ENCODE measurements at places on chromosomes 3 and 15.

GRCh38 chr3:14478956-14479550, 61.1 kb downstream of the GRIP2 start:
- H3K27me3 ChIP-seq: no peaks in the 10 kb centered on the region
- H3K36me3 ChIP-seq: peaks cover 92% of the 10 kb centered on the region
- H3K4me3 ChIP-seq: no peak overlapping the region
- no peak overlapping the region for H3K27ac ChIP-seq
- no peaks in the 10 kb centered on the region for H3K4me1 ChIP-seq

GRCh38 chr3:38610436-38610835, 39.1 kb downstream of the SCN5A start:
- H3K27ac ChIP-seq: no peak overlapping the region
- no peaks in the 10 kb centered on the region for H3K27me3 ChIP-seq
- no peak overlapping the region for H3K4me3 ChIP-seq
- H3K4me1 ChIP-seq: no peaks in the 10 kb centered on the region
- no peak for DNase-seq

DNA sequence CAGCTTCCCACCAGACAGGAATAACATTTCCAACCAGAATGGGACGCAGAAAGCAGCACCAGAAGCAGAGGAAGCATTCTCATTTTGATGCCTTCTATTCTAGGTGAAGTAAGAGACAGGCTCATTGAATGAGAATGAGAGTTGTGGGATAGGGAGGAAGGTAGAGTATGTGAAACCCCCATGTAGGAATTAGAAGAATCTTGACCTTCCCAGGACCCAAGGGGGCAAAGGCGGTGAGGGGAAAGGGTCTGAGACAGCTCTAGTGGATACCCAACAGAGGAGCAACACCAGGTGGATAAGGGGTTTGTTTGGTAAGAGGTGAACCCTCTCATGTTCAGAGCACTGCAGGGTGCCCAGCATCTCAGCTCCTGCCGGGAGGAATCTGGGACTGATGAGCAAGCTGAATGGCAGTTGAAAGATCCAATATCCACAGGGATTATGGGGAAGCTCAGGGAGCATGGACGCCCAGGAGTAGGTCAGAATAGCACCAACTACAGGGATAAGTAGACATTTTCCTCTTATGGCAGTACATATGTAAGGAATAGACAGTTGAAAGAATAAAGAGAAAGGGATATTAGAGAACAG, 77.0 kb downstream of the PLCL2 start:
- no peaks in the 10 kb centered on the region for H3K4me1 ChIP-seq
- H3K4me3 ChIP-seq: no peak overlapping the region
- no peaks in the 10 kb centered on the region for H3K36me3 ChIP-seq

- H3K27me3 ChIP-seq: no peaks in the 10 kb centered on the region
- H3K4me1 ChIP-seq: no peaks in the 10 kb centered on the region
- no peak overlapping the region for H3K4me3 ChIP-seq
- H3K27ac ChIP-seq: no peak overlapping the region
- DNase-seq: no peak
- peaks cover 5% of the 10 kb centered on the region for H3K36me3 ChIP-seq
Measured at GRCh38 chr15:22874256-22874655, 35.8 kb downstream of the NIPA2 start.

DNA sequence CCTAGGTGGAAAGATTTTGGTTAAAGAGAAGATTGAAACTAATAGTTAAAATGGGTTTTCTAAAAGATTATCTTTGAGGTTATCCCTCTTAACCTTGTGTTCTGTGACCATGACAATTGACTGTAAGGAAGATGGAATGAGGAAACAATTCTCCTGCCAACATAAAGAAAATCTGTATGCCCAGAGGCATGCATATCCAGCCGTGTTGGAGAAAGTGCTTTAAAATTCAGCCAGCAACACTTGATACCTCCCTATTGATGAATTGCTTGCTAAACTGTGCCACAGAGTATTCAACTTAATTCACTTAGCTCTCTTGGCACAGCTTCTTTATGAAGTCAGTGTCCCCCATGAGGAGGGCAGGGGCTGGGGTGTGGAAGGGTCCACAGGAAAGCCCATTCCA, 203.5 kb downstream of the UBE2E2 start:
- no peaks in the 10 kb centered on the region for H3K4me1 ChIP-seq
- no peak for DNase-seq
- no peaks in the 10 kb centered on the region for H3K27me3 ChIP-seq
- no peak overlapping the region for H3K27ac ChIP-seq

GRCh38 chr3:123877466-123877865, 6.7 kb downstream of the MYLK start:
- H3K27ac ChIP-seq: no peak overlapping the region
- no peaks in the 10 kb centered on the region for H3K36me3 ChIP-seq
- H3K4me1 ChIP-seq: no peaks in the 10 kb centered on the region
- no peak overlapping the region for H3K4me3 ChIP-seq
- DNase-seq: no peak
- peaks cover 1% of the 10 kb centered on the region for H3K27me3 ChIP-seq

GRCh38 chr3:134040066-134040465, 10.3 kb upstream of the SLCO2A1 start:
- no peaks in the 10 kb centered on the region for H3K36me3 ChIP-seq
- H3K27ac ChIP-seq: no peak overlapping the region
- H3K4me1 ChIP-seq: no peaks in the 10 kb centered on the region

DNA sequence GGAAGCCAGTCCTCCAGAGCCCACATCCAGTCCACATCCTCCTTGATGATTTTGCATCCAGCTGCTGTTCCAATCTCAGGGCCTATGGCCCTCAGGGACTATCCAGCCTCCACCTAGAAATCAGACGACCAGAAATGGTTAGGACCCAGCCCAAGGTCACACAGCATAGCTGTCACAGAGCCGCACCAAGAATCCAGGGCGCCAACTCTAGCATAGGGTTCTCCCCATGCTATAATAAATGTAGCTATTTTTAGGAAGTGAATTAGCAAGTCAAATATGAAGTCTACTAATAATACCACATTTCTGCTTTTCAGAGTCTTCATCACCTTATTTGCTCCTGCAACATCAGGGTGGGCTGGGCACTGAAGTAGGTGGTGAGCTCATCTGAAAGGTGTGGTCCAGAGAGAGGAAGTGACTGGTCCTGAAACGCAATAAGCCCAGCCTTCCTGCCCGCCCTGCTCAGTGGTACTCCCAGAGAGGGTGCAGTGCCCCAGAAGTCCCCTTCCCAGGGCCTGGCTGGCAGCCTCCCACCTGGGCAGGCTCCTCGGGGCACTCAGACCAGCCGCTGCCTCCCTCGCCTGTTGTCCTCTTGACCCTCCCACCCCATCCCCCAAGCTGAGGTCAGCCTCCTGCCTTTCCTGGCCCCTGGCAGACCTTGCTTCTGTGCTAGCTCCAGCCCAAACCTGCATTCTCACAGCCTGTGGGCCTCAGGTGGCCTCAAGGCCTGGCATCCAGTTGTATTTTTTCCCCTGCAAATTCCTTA, 17.6 kb upstream of the CYP11A1 start:
- H3K27me3 ChIP-seq: no peaks in the 10 kb centered on the region
- no peak overlapping the region for H3K4me3 ChIP-seq
- no peaks in the 10 kb centered on the region for H3K36me3 ChIP-seq
- H3K27ac ChIP-seq: peak overlapping the region; percentile 68
- H3K4me1 ChIP-seq: peaks cover 37% of the 10 kb centered on the region

GRCh38 chr3:100650651-100651619, 41.5 kb downstream of the ADGRG7 start:
- no peak overlapping the region for H3K4me3 ChIP-seq
- no peak overlapping the region for H3K27ac ChIP-seq
- H3K4me1 ChIP-seq: no peaks in the 10 kb centered on the region
- H3K27me3 ChIP-seq: no peaks in the 10 kb centered on the region
- DNase-seq: no peak

DNA sequence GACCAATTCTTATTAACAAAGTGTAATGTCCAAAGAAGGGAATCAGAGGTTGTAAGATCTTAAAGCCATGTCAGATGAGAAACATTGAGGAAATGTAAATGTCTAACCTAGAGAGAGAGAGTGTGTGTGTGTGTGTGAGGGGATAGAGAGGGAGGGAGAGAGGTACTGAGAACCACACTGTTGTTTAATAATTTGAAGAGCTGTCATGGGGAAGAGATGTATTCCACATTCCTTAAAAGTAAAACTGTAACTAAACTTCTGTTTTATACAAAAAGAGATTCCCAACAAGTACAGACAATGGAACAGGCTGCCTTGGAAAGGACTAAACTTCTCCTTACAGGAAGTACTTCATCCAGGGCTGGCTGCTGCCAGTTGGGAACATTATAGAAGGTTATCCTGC, 68.9 kb upstream of the BOC start:
- no peaks in the 10 kb centered on the region for H3K4me1 ChIP-seq
- DNase-seq: no peak
- peaks cover 6% of the 10 kb centered on the region for H3K27me3 ChIP-seq

DNA sequence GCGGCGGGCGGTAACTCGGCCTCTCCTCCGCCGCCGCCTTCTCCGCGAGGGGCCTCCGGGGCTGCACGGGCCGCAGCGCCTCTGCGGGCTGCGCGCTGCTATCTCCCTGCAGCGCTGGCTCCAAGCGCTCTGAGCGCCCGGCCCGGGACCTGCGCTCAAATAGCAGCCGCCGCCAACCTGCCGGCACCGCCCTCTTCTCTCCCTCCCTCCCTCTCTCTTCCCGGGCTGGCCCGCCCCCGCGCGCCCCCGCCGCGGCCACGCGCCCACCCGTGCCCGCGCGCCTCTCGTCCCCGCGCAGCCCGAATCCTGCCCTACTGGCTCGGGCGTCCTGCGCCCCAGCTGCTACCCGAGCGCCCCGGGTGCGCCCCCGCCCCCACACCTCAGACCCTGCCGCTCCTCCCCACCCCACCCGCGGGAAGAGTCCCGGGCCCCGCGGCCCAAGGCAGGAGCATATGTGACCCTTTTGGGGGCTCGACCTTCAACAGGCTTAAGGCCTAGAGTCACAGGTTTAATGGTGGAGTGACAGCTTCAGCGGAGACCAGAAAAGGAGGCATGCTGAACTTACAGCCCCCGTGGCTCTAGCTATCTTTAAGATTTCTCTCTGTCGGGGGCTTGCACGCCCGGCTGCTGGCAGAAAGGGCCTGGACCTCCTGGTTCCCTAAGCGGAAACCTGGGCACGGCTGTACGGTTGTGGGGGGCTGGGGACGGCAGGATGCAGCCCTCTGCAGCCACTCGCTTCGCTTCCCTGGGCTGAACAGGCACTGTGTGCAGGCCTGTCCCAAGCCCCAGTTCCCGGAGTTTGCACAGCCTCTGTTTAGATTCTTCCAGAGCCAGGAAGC, at the start of gene CACNA2D2:
Gene CACNA2D2, minus strand, starts transcription at position 131 of the 839 bp plus-strand sequence. CDS start 211 bp downstream, outside the sequence.
- H3K4me3 ChIP-seq: no peak within 1 kb of the TSS
- peak; percentile 38 for DNase-seq
- no peak within 1 kb of the TSS for H3K27ac ChIP-seq
- H3K27me3 ChIP-seq: no peaks in the 10 kb centered on the region
- H3K36me3 ChIP-seq: no peaks in the 10 kb centered on the region

- H3K4me1 ChIP-seq: peaks cover 5% of the 10 kb centered on the region
- H3K4me3 ChIP-seq: no peak overlapping the region
- no peak for DNase-seq
Measured at GRCh38 chr3:186216900-186217819, 108.3 kb upstream of the ETV5 start.

- no peaks in the 10 kb centered on the region for H3K36me3 ChIP-seq
- H3K4me1 ChIP-seq: peaks cover 70% of the 10 kb centered on the region
- H3K4me3 ChIP-seq: peak overlapping the region; percentile 53
- H3K27me3 ChIP-seq: no peaks in the 10 kb centered on the region
- peak overlapping the region; percentile 63 for H3K27ac ChIP-seq
Measured at GRCh38 chr3:46283881-46284450, 41.7 kb downstream of the CCR3 start.

- H3K36me3 ChIP-seq: no peaks in the 10 kb centered on the region
- DNase-seq: no peak
- H3K4me3 ChIP-seq: no peak overlapping the region
- no peaks in the 10 kb centered on the region for H3K4me1 ChIP-seq
- no peaks in the 10 kb centered on the region for H3K27me3 ChIP-seq
- H3K27ac ChIP-seq: no peak overlapping the region
Measured at GRCh38 chr3:139455855-139456254, 20.5 kb downstream of the RBP2 start.

DNA sequence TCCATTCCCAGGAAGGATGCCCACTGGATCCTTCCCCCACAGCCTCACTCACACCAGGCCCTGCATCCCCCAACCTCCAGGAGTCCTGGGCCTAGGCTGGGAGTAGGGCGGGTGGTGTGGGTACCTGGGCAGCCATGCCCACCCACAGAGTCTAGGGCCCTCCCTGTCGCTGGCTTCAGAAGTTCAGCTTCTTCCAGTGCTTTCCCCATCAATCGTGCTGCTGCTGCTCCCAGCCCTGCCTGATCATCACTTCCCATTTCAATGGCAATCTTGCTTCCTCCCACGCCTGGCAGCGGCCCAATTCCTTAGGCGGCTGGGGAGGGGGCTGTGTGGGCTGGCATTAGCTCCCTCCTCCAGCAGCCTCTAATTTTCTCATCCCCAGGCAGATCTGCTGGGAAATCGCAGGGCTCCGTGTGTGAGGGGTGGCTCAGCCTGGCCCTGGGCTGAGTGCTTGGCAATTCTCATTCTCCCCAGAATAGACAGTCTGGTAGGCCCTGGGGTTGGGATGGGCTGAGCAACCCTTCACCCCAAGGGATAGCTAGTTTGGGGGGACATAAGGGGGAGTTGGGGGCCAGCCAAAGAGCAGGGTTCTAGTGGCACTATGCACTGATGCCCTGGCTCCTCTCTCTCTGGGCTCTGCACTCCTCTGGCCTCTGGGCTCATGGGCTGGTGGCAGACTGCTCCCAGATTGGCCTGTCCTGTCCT, 66.4 kb downstream of the SCN5A start:
- H3K27ac ChIP-seq: no peak overlapping the region
- H3K36me3 ChIP-seq: no peaks in the 10 kb centered on the region
- no peaks in the 10 kb centered on the region for H3K27me3 ChIP-seq
- no peak for DNase-seq
- H3K4me3 ChIP-seq: no peak overlapping the region
- no peaks in the 10 kb centered on the region for H3K4me1 ChIP-seq

DNA sequence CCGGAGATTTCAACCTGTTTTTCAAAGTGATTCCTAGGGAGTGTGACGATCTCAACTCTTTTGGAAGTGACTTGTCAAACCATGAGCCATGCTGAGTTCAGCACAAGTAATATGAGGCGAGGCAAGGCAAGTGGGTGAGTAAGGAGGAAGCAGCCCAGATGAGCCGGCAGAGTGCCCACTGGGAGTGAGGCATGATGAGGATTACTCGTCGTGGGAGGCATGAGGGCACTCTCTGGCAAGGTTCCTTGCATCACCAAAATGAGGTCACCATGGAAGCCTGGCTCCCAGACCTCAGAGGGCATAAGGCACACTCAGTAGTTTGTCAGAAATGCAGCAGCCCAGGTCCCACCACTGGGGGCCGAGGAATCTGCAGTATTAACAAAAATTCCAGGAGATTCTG, 636.1 kb downstream of the MAGI1 start:
- no peaks in the 10 kb centered on the region for H3K4me1 ChIP-seq
- no peak overlapping the region for H3K27ac ChIP-seq
- no peak overlapping the region for H3K4me3 ChIP-seq
- no peaks in the 10 kb centered on the region for H3K27me3 ChIP-seq
- H3K36me3 ChIP-seq: no peaks in the 10 kb centered on the region

DNA sequence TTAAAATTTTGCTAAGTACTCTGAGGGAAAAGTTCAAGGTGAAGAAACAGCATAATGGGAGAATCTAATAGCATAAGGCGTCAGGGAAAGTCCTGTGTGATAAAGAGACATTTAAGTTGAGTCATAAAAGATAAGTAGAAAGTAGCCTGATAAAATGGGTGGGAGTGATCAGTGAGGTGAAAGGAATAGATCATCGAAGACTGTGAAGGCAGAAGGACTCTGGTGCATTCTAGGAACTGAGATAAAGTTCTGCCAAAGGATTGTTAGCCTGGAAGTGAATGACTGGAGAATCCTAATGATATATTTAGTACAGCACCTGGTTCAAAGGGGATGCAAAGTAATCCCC, 149.9 kb downstream of the CFAP20DC start:
- H3K36me3 ChIP-seq: no peaks in the 10 kb centered on the region
- no peak for DNase-seq
- H3K27me3 ChIP-seq: no peaks in the 10 kb centered on the region
- peaks cover 21% of the 10 kb centered on the region for H3K4me1 ChIP-seq
- peak overlapping the region; percentile 34 for H3K4me3 ChIP-seq

All from CD4-positive, CD25-positive, alpha-beta regulatory T cell (primary cell).